Peyer's patch (tissue), 4 donors: ENCODE measurements at places on chromosomes 3 and 15. TPM values are rescaled to one million over a fixed set of nuclear protein-coding genes. Genes with fewer than 3 reads are reported as not detected.
A peak's percentile ranks its signal among the peaks of the same experiment; 100 is the strongest.

DNA sequence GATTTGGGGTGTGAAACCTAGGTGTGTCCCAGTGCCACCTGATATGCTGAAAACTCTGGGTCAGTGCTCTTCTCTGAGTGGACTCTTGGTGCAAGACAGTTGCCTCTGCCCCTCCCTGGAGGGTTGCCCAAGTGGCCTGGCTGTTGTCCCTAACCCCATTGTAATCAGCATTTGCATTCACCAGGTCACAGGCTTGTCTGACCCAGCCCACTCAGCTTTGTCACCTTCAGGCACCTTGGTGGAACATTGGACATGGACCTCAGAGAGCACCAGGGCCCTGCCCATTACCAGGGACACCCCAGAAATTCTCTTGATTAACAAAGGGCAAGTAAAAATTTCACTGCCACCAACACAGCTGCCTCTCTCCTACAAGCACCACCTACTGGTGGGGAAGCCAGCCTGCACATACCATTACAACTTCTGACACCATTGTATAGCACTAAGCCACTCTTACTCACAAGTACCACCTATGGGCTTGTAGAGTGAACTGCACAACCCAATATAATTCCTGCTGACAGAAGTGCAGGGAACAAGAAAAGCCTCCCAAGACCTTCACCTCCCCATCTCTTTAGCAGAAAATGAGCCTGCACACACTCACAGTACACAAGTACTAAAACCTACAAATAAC is 324.6 kb downstream of the EPHA6 start:
- H3K4me3 ChIP-seq: no peak overlapping the region
- H3K27ac ChIP-seq: no peak overlapping the region
- H3K27me3 ChIP-seq: no peaks in the 10 kb centered on the region

- no peaks in the 10 kb centered on the region for H3K27me3 ChIP-seq
- H3K36me3 ChIP-seq: no peaks in the 10 kb centered on the region
- no peaks in the 10 kb centered on the region for H3K4me1 ChIP-seq
Observed at GRCh38 chr3:161273589-161274218, 52.6 kb downstream of the NMD3 start.

- no peak overlapping the region for H3K4me3 ChIP-seq
- no peak overlapping the region for H3K27ac ChIP-seq
- H3K36me3 ChIP-seq: no peaks in the 10 kb centered on the region
- no peaks in the 10 kb centered on the region for H3K27me3 ChIP-seq
- DNase-seq: no peak
- H3K4me1 ChIP-seq: no peaks in the 10 kb centered on the region
Observed at GRCh38 chr3:173892547-173892946, 495.0 kb downstream of the NLGN1 start.

GRCh38 chr3:197369545-197369944 is 71.1 kb upstream of the DLG1 start:
- no peak overlapping the region for H3K4me3 ChIP-seq
- H3K27ac ChIP-seq: no peak overlapping the region
- no peak for DNase-seq
- no peaks in the 10 kb centered on the region for H3K36me3 ChIP-seq
- no peaks in the 10 kb centered on the region for H3K27me3 ChIP-seq

GRCh38 chr15:91228383-91228782 is 128.3 kb downstream of the SV2B start:
- DNase-seq: no peak
- H3K27me3 ChIP-seq: no peaks in the 10 kb centered on the region
- no peak overlapping the region for H3K4me3 ChIP-seq

AADACL2 gene
- not detected for total RNA-seq

- DNase-seq: no peak
- no peak overlapping the region for H3K4me3 ChIP-seq
- no peak overlapping the region for H3K27ac ChIP-seq
- H3K27me3 ChIP-seq: no peaks in the 10 kb centered on the region
- H3K36me3 ChIP-seq: no peaks in the 10 kb centered on the region
- no peaks in the 10 kb centered on the region for H3K4me1 ChIP-seq
Observed at GRCh38 chr3:122619040-122619439, 41.6 kb downstream of the PARP15 start.

DNA sequence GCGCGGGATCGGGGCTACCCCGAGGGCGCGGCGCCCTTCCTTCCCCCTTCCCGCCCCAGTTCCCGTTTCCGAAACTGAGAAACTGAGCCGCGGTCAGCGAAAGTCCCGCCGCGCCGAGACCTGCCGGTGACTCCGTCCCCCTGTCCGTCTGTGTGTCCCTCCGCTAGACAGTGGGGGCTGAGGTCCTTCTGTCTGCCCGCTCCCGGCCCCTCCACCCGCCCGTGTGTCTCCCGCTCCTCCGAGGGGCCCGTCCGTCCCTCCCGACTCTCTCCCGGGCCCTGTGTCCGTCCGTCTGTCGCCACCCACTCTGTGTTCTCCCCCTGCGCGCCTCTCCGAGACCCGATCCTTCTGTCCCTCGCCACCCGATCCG is 426 bp downstream of the PRKCD start:
- DNase-seq: no peak
- H3K27ac ChIP-seq: peak overlapping the region; percentile 98
- H3K4me1 ChIP-seq: peaks cover 7% of the 10 kb centered on the region
- H3K4me3 ChIP-seq: peak overlapping the region; percentile 77
- no peaks in the 10 kb centered on the region for H3K27me3 ChIP-seq

DNA sequence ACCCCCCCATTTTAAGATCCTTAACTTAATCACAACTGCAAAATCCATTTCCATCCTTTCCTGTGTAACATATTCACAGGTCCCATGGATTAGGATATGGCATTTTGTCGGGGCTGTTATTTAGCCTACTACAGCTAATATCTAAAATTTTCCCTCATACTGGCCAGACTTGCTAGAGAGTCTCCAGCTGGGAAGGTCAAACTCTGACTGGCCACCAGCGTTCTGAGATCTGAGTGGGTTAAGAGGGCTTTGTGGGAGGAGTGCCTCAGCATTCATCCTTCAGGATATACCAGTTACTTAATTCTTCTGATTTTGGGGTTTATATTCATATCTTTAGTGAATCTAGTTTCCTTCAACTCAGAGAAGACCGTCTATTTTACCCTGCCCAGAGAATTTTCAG is 17.7 kb downstream of the TM4SF18 start:
- no peak for DNase-seq
- no peaks in the 10 kb centered on the region for H3K4me1 ChIP-seq
- H3K36me3 ChIP-seq: no peaks in the 10 kb centered on the region
- H3K27ac ChIP-seq: no peak overlapping the region
- no peak overlapping the region for H3K4me3 ChIP-seq
- H3K27me3 ChIP-seq: no peaks in the 10 kb centered on the region

- no peak overlapping the region for H3K27ac ChIP-seq
- H3K36me3 ChIP-seq: no peaks in the 10 kb centered on the region
- H3K27me3 ChIP-seq: no peaks in the 10 kb centered on the region
- no peak for DNase-seq
- no peaks in the 10 kb centered on the region for H3K4me1 ChIP-seq
- H3K4me3 ChIP-seq: no peak overlapping the region
Observed at GRCh38 chr3:153973722-153974265, 147.4 kb upstream of the ARHGEF26 start.

DNA sequence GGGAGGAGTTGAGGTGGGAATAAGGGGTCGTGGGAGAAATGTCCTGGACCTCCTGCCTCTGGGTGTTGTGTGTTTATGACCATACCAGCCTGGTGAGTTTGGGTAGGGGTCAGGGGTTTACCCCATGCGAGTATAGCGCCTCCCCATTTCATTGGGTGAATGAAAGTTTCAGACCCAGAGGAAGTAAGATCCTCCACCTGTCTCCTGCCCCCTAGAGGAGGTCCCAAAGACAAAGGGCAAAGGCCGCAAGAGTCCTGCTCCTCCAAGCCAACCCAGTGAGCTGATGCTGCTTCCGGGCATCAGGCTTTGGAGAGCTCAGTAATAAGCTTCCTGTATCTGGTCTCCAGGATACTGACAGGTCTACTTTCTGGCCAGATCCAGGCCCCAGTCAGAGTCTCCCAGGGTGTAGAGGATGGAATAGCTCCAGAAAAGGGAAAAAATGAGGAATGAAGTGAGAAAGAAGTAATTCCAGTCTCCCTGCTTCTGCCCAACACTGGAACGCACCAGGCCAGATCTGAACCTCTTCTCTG is 6.4 kb upstream of the TBC1D21 start:
- no peak overlapping the region for H3K27ac ChIP-seq
- no peak overlapping the region for H3K4me3 ChIP-seq
- H3K36me3 ChIP-seq: no peaks in the 10 kb centered on the region
- no peak for DNase-seq

SPCS1 gene
- 54.1 TPM for total RNA-seq

DNA sequence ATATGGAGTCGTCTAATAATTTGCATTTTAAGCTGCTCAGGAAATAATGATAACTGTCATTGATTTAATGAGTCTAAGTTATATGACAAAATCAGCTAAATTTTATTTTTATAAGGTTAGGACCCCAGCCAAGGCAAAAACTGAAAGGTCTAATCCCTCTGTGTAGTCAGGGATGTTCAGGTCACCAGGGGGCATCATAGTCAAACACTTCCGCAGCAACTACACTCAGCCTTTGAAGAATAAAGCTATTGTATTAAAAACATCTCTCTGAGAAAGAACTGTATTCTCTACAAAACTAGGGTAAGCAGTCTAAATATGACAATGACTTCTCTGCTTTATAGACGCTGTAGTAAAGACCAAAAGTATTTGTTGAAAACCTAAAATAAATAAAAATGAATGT is 15.0 kb downstream of the INTS14 start:
- no peak overlapping the region for H3K4me3 ChIP-seq
- H3K36me3 ChIP-seq: peaks cover 80% of the 10 kb centered on the region
- no peak overlapping the region for H3K27ac ChIP-seq
- H3K4me1 ChIP-seq: no peaks in the 10 kb centered on the region

- H3K27ac ChIP-seq: no peak overlapping the region
- H3K4me1 ChIP-seq: no peaks in the 10 kb centered on the region
- no peak overlapping the region for H3K4me3 ChIP-seq
- no peaks in the 10 kb centered on the region for H3K27me3 ChIP-seq
Observed at GRCh38 chr3:119541547-119541946, 17.9 kb downstream of the CD80 start.

- H3K27me3 ChIP-seq: no peaks in the 10 kb centered on the region
- peak; percentile 68 for DNase-seq
- H3K4me1 ChIP-seq: peaks cover 5% of the 10 kb centered on the region
- peak within 1 kb of the TSS; percentile 71 for H3K4me3 ChIP-seq
Observed at GRCh38 chr3:122794779-122795673, at the start of gene SLC49A4. TSS of gene SLC49A4 (plus strand) at chr3:122795069. CDS start at chr3:122795193, 124 bp downstream.

GRCh38 chr3:62529230-62529629 is 155.9 kb upstream of the FEZF2 start:
- H3K4me1 ChIP-seq: no peaks in the 10 kb centered on the region
- no peaks in the 10 kb centered on the region for H3K27me3 ChIP-seq
- H3K36me3 ChIP-seq: no peaks in the 10 kb centered on the region
- no peak overlapping the region for H3K27ac ChIP-seq
- DNase-seq: no peak

GRCh38 chr3:61819861-61820260 is 258.5 kb downstream of the PTPRG start:
- H3K36me3 ChIP-seq: no peaks in the 10 kb centered on the region
- no peak overlapping the region for H3K4me3 ChIP-seq
- H3K27me3 ChIP-seq: no peaks in the 10 kb centered on the region
- DNase-seq: no peak
- peaks cover 6% of the 10 kb centered on the region for H3K4me1 ChIP-seq

CHDH gene
- 57.8 TPM for total RNA-seq

DNA sequence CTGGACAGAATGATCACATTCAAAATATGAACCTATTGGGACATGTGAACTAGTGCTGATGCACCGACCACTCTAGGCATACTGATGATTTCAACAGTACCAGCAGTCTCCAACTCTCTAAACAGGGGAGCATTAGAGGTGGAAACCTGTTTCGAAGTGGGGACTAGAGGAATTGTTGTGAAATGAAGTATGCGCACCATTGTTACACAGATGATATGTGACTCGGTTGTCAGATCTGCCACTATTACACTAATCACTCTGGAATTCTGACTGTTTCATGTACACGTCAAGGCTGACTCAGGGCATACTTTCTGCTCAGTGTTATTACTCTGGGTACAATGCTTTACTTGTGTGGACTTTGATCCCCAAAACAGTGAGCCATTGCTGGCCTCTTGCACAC is 198.2 kb upstream of the UBE2E2 start:
- no peaks in the 10 kb centered on the region for H3K36me3 ChIP-seq
- H3K4me1 ChIP-seq: no peaks in the 10 kb centered on the region
- no peak for DNase-seq

GRCh38 chr3:98732286-98733052 is 30.7 kb upstream of the ST3GAL6 start:
- H3K4me1 ChIP-seq: no peaks in the 10 kb centered on the region
- peak overlapping the region; percentile 45 for H3K27ac ChIP-seq
- peak overlapping the region; percentile 61 for H3K4me3 ChIP-seq
- H3K27me3 ChIP-seq: no peaks in the 10 kb centered on the region

ECE2 gene
- not detected for total RNA-seq

- H3K4me3 ChIP-seq: no peak overlapping the region
- H3K27ac ChIP-seq: no peak overlapping the region
- no peaks in the 10 kb centered on the region for H3K27me3 ChIP-seq
- H3K36me3 ChIP-seq: no peaks in the 10 kb centered on the region
Observed at GRCh38 chr15:91723959-91724358, 129.5 kb upstream of the SLCO3A1 start.

ZIC4 gene
- not detected for total RNA-seq

CPNE4 gene
- not detected for total RNA-seq

DNA sequence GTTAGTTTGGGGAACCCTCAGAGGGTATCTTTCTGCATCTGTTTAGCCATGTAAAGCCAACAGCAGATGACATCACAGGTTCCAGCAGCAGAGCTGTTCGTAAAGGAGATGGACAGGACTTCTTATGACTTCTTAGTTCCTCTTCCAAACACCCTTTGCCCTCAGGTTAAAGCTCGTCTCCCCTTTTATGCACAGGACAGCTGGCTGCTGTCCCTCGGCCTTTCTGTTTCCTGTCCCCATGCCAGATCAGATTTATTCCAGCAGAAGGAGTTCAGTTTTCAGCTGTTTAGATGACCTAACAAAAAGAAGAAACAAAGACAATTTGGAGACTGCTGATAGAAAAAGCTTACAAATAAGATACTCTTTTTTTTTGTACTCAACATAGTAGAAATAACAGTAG is 45.1 kb downstream of the SEC22A start:
- no peaks in the 10 kb centered on the region for H3K27me3 ChIP-seq
- DNase-seq: no peak
- no peaks in the 10 kb centered on the region for H3K4me1 ChIP-seq
- H3K36me3 ChIP-seq: no peaks in the 10 kb centered on the region
- H3K27ac ChIP-seq: no peak overlapping the region

USP50 gene
- total RNA-seq: not detected

GRCh38 chr3:151166161-151166560 is 36.9 kb downstream of the GPR171 start:
- H3K27ac ChIP-seq: no peak overlapping the region
- H3K4me1 ChIP-seq: peaks cover 2% of the 10 kb centered on the region
- H3K4me3 ChIP-seq: no peak overlapping the region
- H3K36me3 ChIP-seq: no peaks in the 10 kb centered on the region
- DNase-seq: no peak

LZTFL1 gene
- total RNA-seq: 4.9 TPM

GRCh38 chr3:100650651-100651619 is 41.5 kb downstream of the ADGRG7 start:
- no peaks in the 10 kb centered on the region for H3K4me1 ChIP-seq
- no peaks in the 10 kb centered on the region for H3K27me3 ChIP-seq
- no peaks in the 10 kb centered on the region for H3K36me3 ChIP-seq
- no peak overlapping the region for H3K27ac ChIP-seq
- no peak overlapping the region for H3K4me3 ChIP-seq

GRCh38 chr15:95932676-95933075 is 397.8 kb upstream of the NR2F2 start:
- no peak overlapping the region for H3K27ac ChIP-seq
- no peaks in the 10 kb centered on the region for H3K4me1 ChIP-seq
- H3K4me3 ChIP-seq: no peak overlapping the region
- no peaks in the 10 kb centered on the region for H3K36me3 ChIP-seq

GRCh38 chr15:40242213-40242599 is 3.3 kb downstream of the PAK6 start:
- no peaks in the 10 kb centered on the region for H3K36me3 ChIP-seq
- no peaks in the 10 kb centered on the region for H3K27me3 ChIP-seq
- no peak overlapping the region for H3K4me3 ChIP-seq
- H3K27ac ChIP-seq: no peak overlapping the region
- peaks cover 9% of the 10 kb centered on the region for H3K4me1 ChIP-seq
- peak; percentile 40 for DNase-seq
